Right ventricle myocardium inferior (tissue), 1 donor: ENCODE measurements at places on chromosomes 2 and 18.
A peak's percentile ranks its signal among the peaks of the same experiment; 100 is the strongest.

DNA sequence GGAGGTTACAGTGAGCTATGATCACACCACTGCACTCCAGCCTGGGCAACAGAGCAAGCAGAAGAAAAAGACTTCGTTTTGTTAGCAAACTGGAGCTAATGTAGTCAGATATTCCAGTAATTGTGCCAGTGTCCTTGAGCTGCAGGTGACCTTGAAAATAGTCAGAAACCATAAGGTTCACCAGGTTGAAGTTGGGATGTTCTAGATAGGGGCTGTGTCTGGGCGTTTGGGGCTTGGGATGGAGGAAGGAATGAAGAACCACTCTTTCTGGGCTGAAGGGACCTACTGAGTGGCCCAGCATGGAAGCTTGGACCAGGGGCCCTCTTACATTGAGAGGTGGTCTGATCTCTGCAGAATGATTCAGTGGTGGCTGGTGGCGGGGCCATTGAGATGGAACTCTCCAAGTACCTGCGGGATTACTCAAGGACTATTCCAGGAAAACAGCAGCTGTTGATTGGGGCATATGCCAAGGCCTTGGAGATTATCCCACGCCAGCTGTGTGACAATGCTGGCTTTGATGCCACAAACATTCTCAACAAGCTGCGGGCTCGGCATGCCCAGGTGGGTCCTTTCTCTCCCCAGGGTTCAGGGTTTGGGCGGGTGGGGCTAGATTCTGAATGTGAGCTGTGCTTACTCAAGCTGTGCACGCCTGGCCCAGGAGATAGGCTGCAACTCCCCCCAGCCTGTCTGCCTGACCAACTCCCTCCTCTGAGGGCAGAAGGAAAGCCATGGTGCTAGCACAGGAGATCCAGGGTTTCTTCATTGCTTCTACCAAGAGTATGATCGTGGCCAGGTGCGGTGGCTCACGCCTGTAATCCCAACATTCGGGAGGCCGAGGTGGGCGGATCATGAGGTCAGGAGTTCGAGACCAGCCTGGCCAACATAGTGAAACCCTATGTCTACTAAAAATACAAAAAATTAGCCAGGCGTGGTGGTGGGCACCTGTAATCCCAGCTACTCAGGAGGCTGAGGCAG, 17.1 kb downstream of the CCT7 start:
- DNase-seq, result no peak

DNA sequence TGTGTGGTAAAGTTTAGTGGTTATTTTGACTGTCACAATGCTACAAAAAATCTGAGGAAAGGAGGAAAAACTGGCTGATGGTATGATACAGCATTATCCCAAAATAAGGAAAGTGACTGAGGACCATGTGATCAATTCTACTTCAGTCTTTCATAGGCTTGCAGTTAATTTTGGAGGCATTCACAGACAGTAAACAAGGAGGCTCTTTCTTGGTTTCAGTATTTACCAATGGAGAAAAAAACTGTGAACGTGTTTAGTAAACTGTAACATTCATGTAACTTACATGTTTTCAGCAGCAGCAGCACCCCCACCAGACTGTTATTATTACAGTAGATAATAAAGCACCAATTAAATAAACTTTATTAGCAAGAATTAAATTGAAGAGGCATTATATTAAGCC, 50.0 kb downstream of the PAX3 start:
- no peak for DNase-seq

GRCh38 chr18:63155169-63155852, 164.3 kb downstream of the BCL2 start:
- DNase-seq, result peak; percentile 63

GRCh38 chr2:21469158-21469557, 345.4 kb downstream of the TDRD15 start:
- DNase-seq, result no peak

- no peak for DNase-seq
Measured at GRCh38 chr2:113124984-113125855, 2.2 kb upstream of the IL1RN start.

GRCh38 chr2:196808083-196808665, 981 bp downstream of the C2orf66 start:
- no peak for DNase-seq

- DNase-seq, result peak; percentile 88
Measured at GRCh38 chr2:128736689-128737545, 418.2 kb upstream of the HS6ST1 start.

- DNase-seq, result no peak
Measured at GRCh38 chr18:58051765-58052460, 7.9 kb downstream of the NEDD4L start.

DNA sequence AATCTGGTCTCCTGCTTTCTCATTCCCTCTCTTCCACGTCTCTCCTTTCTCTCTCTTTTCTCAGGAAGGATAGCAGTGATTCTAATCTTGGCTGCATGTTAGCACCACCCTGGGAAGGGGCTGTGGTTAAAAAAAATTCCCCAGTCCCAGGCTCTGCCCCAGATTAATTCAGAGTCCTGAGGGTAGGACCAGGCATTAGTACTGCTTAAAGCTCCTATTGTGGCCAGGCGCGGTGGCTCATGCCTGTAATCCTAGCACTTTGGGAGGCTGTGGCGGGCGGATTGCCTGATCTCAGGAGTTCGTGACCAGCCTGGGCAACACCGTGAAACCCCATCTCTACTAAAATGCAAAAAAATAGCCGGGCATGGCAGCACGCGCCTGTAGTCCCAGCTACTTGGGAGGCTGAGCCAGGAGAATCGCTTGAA, 35.4 kb upstream of the EML4 start:
- no peak for DNase-seq

DNA sequence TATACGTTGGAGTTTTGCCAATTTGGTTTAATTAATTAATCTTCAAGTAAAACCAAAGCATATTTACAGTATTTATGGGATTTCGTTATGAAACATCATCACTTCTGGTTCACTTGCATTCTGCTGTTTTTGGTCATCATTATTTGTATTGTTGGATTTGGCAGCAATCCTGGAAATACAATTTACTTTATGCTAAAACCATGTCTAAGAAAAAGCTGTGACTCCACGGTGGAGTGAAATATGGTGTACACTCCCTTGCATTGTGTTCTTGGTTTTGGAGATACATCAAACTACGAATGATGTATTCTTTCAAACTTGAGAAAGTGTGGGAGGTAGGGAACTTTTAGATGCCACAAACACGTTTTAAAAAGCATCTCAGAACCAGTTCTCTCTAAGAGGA, 106.4 kb downstream of the CTAGE1 start:
- DNase-seq, result no peak

GRCh38 chr2:151302879-151303278, 13.4 kb upstream of the NMI start:
- DNase-seq, result no peak

GRCh38 chr2:141654311-141654710, 476.5 kb downstream of the LRP1B start:
- DNase-seq, result no peak

DNA sequence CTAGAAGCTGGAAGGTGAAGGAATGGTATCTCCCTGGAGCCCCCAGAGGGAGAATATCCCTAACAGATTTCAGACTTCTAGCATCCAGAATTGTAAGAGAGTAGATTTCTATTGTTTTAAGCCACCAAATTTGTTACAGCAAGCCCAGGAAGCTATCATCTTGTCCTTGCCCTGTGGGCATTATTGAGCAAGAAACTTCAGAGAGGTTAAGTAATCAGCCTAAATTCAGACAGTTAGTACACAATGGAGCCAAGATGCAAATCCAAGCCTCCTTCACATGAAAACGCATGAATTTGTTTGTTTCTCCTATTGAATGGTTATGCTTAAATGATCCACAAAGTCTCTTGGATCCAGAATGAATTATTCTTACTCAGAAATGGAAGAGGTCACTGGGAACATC, 55.2 kb upstream of the TRIB2 start:
- DNase-seq, result no peak

- no peak for DNase-seq
Measured at GRCh38 chr18:56036741-56037140, 448.7 kb upstream of the TCF4 start.

DNA sequence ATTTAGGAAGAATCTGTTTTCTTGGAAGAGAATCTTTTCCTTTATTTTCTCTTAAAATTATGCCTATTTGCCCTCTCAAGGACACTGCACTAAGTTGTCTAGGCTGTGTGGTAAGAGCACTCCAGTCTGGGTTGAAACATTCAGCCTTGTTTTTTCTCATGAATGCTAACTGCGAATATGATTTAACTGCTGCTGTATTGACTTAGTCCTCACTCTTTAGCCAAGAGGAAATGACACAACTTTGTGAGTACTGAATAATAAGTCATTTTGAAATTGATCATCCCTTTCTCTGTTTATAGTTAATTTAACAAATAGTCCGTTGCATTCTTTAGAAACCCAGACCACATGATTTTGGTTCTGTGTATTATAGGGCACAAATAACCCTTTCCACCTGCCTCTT, 4.5 kb upstream of the RND3 start:
- no peak for DNase-seq

DNA sequence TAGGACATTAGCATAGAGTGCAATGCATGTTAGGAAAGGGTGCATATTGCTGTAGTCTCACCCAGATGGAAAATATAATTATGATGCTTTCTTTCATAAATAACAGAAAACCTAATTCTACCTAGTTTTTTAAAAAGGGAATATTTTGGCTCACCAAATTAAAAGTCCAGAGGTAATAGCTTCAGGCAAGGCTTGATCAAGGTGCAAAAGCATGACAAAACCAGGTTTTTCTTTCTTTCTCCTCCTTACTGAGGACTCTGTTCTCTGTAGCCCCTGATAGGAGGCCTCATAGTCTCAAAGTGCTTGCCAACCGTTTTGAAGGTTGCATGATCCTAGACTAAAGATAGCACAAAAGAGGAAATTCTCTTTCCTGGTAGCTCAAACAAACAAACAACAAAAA, 349.9 kb downstream of the CTNNA2 start:
- DNase-seq, result no peak

DNA sequence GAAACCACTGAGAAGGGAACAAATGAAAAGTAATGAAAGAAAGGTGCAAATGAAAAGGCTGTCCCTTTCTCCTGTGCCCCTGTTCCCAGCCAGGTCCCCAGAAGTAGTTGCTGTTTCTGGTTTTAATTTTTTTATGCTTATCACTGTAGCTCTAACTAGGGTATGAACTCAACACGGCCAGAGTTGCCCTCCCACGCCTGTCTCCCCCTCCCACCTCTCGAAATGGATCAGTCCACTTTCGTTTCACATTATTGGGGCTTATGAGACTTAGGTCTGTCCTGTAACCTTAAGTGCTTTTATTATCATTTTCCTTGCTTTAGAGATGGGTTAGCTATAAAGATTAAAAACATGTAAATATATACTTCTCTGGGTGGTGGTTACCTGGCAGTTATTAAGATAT, 8.6 kb downstream of the RBFA start:
- DNase-seq, result no peak

DNA sequence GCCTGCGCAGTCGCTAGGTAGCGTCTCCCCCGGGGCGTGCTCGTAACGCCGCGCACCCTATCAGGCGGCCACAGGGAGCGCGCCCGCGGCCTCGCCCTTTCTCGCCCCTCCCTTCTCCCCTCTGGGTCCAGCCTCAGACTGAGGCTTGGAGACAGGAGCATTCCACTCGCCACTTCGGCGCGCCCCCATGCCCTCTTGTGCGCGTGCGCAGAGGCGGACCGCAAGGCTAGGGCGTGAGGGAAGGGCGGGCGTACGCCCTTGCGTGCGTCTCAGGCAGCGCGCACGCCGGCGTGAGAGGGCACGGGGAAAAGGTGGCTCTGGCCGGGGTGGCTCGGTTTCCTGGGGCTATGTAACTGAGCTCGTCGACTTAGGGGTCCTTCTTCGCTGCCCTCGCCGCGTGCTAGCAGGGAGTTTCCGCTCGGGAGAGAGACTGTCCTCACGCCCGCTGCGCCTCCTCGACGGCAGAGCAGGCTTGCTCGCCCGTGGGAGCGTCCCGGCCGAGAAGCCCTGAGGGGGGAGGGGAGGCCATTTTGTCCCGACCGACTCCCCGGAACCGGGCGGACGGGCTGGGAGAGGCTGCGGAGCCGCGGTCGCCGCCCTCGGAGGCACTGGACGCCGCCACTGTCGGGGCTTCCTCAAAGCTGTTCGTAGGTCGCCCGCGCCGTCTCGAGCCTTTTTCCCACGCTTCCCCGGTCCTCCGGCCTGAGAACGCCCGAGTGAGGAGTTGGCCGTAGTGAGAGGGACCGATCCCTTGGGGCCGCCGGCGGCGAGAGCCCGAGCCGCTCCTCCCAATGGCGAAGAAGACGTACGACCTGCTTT, at the start of gene RAB10:
RAB10 (plus strand) TSS at position 267 of the 819 bp plus-strand sequence; CDS start at position 792, 525 bp downstream.
- DNase-seq, result peak; percentile 100

DNA sequence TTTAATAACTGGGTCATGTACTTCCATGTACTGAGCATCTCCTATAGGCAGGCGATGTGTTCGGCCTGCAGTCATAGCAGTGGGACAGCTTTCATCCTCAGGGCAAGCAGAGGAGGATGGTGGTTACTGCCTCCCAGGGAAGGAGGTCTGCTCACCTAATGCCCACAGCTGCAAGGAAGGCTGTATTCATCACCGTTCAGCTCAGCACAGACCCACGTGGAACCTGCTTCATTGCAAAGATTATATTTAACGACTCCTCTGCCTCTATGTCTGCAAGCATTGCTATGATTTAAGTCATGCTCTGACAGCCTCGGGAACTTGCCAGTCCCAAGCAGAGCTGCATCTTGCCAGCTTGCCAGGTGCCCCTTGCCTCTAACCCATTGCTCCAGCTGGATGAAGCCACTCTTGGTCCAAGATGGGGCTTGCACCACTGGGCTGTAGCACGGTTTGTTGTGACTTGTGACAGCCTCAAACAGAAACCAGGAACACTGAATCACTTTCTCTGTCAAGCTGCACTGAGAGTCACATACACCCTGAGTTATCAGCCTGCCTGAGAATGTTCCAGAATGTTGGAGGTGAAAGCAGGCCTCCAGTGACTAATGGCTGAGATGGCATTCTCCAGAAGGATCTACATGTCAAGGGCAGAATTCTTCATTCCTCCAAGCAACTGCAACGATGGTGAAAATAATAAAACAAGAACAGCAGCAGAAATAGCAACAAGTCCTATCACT, 651.1 kb upstream of the ID2 start:
- no peak for DNase-seq

GRCh38 chr2:37894047-37894446, 31.0 kb upstream of the RMDN2 start:
- no peak for DNase-seq

GRCh38 chr18:58322464-58322863, 278.4 kb downstream of the NEDD4L start:
- no peak for DNase-seq

- DNase-seq, result no peak
Measured at GRCh38 chr2:2328848-2329247, 2.2 kb downstream of the MYT1L start.
